AML-193 (cell line): ENCODE measurements at places on chromosomes 4 and X.

GRCh38 chr4:141099326-141099725 lies 33.9 kb downstream of the RNF150 start:
- DNase-seq, result no peak

DNA sequence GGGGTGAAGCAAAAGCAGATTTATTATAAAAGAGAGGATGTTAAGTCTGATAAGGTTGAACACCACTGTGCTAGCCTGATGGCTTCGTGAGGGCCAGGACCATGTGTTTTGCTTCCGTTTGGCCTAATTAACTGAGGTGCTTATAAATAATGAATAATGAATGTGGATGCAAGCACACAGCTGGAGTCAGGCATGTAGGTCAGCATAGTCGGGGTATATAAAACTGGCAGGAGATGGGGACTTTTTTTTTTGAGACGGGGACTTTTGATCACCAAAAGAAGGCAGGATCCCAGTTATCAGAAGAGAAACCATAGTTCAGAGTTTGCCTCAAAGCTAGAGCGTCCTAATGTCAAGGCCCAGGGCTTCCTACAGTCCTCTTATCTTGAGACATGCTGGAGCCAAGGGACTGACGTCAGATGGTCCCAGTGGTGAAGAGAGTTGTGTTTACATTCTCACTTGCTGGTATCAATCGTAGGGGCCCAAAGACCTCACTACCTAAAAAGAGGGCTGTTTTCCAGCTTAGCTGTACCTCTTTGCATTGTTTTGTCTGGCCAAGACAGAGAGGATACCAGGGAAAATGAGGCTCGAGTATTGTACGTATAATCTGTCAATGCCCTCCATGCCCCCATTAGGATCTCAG lies 50.4 kb downstream of the RTL9 start:
- DNase-seq, result no peak

DNA sequence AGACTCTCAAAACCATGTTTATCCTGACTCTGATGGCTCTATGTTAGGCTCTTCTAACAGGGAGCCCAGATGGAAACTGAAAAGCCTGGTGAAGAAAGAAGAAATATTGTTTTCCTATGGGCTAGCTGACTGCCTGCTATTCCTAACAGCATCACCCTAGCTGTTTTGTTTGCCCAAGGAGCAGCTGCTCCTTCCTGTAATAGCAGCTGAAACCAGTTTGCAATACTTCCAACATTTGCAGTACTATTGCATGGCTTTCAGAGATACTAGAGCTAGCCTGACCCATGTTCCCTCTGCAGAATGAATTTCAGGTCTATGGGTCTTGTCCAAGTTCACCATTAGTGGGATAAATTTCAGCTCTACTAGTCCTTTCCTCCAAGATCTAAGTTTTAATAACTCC lies 495.2 kb downstream of the INPP4B start:
- DNase-seq, result no peak

- DNase-seq, result no peak
Observed at GRCh38 chrX:39293203-39293602, 491.9 kb downstream of the MID1IP1 start.

DNA sequence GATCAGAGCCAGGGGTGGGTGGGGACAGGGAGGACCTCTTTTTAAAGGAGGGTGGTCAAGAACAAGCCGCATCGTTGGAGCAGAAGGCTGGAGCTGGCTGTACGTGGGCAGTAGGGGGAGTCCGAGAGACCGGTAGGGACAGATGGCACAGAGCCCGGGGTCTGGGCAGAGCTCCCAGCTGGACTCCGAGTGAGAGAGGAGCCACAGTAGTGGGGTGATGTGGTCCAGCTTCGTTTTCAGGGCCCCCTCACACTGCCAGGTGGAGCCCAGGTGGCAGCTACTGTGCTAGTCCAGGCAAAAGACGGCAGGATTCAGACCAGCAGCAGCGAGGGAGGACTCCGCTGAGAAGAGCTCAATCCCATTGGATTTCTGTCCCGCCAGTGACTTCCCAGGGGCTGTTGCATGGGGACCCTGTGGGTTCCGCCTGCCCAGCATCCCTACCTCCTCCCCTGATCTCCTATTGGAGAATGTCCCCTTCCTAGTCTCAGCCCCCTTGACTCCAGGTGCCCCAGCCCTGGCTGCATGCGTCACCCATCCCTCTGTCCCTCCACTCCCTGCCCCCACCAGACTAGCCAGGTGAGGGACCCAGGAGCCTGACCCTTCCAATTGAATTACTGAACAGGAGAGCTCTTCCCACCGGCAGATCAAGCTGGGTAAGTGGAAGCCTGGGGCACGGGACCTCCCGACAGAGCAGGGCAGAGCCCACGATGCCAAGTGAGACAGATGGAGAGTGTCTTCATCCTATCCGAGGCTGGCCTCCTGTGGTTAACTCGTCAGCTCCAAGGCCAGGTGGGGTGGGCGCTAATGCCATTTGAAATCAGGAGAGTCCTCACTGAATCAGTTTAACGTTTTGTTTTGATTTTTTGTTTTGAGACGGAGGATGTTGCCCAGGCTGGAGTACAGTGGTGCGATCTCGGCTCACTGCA lies 2.9 kb downstream of the ARHGAP4 start:
- peak; percentile 28 for DNase-seq
